ENCODE measurements at places on chromosomes 7 and 10. TPM values are rescaled to one million over a fixed set of nuclear protein-coding genes. Genes with fewer than 3 reads are reported as not detected.
A peak's percentile ranks its signal among the peaks of the same experiment; 100 is the strongest.

- H3K4me3 ChIP-seq = no peak overlapping the region
- H3K4me1 ChIP-seq = peaks cover 5% of the 10 kb centered on the region
- DNase-seq = no peak
- no peaks in the 10 kb centered on the region for H3K27me3 ChIP-seq
- no peak overlapping the region for H3K27ac ChIP-seq
Observed at GRCh38 chr7:39153113-39153512, 175.4 kb downstream of the POU6F2 start.

DNA sequence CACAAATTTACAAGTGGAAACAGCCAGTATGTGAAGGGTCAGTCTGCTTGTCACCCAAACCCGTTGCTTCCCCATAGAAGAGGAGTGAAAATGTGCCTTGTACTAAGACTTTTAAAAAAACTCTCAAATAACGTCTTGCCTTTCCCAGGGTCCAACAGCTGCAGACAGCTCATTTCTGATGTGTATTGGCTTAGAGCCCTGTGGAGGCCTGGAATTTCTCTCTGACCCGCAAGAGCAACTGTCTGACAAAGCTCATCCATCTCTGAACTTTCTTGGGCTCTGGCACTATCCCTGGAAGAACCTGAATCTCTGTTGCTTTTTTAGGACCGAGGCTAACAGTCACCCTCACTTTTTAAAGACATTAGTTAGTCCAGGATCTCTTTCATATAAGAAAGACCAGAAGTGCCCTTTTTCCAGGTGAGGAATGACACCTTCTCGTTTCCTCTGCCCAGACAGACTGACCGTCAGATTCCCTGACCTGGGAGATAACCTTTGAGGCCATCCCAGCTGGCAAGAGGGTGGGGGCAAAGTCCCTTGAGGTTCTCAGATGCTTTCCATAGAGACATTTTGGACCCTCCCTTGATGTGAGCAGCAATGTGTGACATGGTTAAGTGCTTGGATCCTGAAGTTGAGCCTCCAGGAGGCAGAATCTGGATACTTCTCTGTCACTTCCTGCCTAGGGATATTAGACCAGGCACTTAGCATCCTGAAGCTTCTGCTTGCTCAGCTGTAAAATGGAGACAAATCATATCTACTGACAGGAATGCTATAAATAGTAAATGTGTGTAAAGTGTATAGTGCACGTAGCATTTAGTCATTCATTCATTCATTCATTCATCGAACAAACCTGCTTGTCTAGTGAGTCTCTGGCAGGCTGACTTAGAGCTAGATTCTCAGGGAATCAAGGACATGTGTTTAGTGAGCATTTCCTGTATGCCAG lies 4.5 kb upstream of the NODAL start:
- no peak for DNase-seq
- no peaks in the 10 kb centered on the region for H3K36me3 ChIP-seq
- H3K27ac ChIP-seq = no peak overlapping the region
- H3K4me1 ChIP-seq = peaks cover 6% of the 10 kb centered on the region
- no peaks in the 10 kb centered on the region for H3K27me3 ChIP-seq

DNA sequence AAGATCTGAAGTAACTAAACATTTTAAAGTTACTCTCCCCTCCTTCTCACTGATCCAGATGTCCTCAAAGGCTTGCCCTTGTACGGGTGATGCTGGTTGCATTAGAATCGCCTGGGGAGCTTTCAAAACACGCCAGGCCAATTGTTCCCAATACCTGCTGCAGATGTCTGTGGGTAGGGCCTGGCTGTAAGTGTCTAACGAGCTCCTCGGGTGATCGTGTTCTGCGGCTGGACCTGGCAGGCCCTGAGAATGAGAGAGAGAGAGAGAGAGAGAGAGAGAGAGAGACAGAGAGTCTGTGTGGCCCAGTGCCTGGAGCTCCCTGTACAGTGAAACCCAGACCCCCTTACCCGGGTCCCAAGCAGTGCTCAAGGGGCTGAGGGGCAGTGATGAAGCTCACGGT lies 8.4 kb downstream of the COL13A1 start:
- no peak overlapping the region for H3K27ac ChIP-seq
- no peak for DNase-seq
- no peaks in the 10 kb centered on the region for H3K36me3 ChIP-seq
- no peaks in the 10 kb centered on the region for H3K4me1 ChIP-seq
- no peak overlapping the region for H3K4me3 ChIP-seq
- no peaks in the 10 kb centered on the region for H3K27me3 ChIP-seq

- no peaks in the 10 kb centered on the region for H3K27me3 ChIP-seq
- no peak overlapping the region for H3K4me3 ChIP-seq
- H3K36me3 ChIP-seq = no peaks in the 10 kb centered on the region
- no peak overlapping the region for H3K27ac ChIP-seq
Observed at GRCh38 chr7:20116869-20117268, 100.3 kb downstream of the MACC1 start.

DNA sequence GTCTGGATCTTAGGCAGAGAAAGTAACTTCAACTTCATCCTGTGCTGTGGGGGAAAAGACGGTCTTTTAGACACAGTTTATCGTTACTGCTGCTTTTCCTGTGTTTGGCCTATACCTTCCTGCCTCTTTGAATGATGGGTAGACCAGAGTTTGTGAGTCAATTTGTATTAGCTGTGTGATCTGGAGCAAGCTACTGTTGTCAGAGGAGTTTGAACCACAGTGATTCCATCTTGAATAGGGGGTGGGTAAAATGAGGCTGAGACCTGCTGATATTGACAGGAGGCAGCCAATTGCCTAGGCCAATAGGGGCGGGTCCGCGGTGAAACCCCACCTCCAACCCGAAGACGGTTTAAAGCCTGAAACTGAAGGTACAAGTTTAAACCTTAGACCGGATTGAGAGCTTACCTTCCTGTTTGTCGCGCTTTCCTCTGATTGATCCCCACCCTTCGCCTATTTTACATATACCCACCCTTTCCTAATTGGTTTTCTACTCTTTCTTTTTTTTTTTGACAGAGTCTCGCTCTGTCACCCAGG lies 35.8 kb upstream of the EIF4H start:
- no peaks in the 10 kb centered on the region for H3K4me1 ChIP-seq
- H3K36me3 ChIP-seq = no peaks in the 10 kb centered on the region
- DNase-seq = no peak
- no peak overlapping the region for H3K27ac ChIP-seq
- H3K4me3 ChIP-seq = no peak overlapping the region

GRCh38 chr7:131637859-131638258 lies 81.4 kb upstream of the PODXL start:
- no peaks in the 10 kb centered on the region for H3K36me3 ChIP-seq
- H3K4me1 ChIP-seq = peaks cover 10% of the 10 kb centered on the region
- no peak for DNase-seq

DNA sequence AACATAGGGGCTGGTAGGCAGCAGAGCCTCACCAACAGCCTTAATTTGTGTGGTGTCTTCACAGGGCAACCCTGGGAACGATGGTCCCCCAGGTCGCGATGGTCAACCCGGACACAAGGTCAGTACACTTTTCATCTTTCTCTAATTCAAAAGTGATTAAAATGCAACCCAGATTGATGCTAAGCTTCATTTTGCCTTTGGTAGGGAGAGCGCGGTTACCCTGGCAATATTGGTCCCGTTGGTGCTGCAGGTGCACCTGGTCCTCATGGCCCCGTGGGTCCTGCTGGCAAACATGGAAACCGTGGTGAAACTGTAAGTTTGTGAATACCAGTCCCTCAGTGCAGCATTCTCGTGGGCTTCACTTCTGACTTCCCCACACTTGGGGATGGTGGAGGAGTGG lies 30.9 kb downstream of the COL1A2 start:
- H3K36me3 ChIP-seq = no peaks in the 10 kb centered on the region
- no peak overlapping the region for H3K27ac ChIP-seq
- H3K4me3 ChIP-seq = no peak overlapping the region

GRCh38 chr10:105974803-105975456 lies 1189.6 kb downstream of the SORCS1 start:
- no peak overlapping the region for H3K27ac ChIP-seq
- H3K4me1 ChIP-seq = no peaks in the 10 kb centered on the region
- peak; percentile 46 for DNase-seq
- no peaks in the 10 kb centered on the region for H3K36me3 ChIP-seq

DNA sequence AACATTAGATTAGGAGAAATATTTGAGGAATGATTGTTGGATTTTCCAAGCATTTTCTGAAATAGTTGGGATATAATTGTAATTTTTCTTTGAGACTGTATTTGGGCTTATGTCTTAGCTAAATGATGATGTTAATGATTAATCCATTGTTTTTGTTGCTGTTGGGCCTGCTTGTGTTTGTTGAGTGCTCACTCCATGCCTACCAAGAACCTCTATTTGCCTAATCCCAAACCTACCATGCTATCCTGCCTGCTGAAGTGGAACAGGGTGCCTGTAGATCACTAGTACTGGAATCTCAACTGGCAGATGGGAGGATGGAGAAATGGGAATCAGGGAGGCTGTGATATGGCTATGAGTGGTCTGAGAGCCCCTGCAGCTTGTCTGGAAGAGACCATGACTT lies 565.5 kb downstream of the SORCS3 start:
- H3K27ac ChIP-seq = no peak overlapping the region
- H3K4me3 ChIP-seq = no peak overlapping the region
- no peaks in the 10 kb centered on the region for H3K36me3 ChIP-seq
- no peaks in the 10 kb centered on the region for H3K4me1 ChIP-seq

DNA sequence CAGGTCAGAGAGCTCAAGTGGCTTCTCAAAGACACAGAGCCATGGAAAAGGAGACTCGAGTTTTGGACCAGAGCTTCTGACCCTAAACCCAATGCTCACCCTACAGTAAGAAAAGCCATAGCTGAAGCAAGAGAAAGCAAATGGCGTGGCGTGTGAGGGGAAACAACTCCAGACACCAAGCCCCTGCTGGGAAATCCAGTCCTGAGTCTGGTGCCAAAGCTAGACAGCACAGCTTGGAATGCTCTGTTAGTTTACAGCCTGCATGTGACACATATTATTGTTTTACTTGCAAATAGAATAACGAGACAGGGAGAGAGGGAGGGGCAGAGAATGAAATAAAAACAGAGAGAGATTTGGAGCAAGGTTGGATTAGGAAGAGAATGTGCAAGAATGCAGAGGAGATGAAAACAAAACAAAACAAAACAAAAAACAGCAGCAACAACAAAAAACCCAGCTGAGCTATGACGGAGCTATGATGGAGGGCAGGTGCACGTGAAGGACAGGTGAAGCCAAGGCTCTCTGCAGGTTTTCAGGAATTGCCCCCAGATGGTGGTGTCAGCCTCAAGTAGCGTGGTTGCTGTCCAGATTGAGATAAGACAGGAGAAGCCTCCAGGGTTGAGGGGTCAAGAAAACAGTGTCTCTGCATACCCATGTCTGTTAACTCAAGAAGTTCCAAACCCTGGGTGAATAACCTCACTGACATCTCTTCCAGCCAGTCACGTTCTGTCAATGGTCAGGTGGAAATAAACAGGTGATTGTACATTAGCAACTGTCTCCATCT lies 69.7 kb upstream of the LRRC18 start:
- H3K4me1 ChIP-seq = peaks cover 31% of the 10 kb centered on the region
- H3K27me3 ChIP-seq = no peaks in the 10 kb centered on the region
- no peak overlapping the region for H3K27ac ChIP-seq
- no peak overlapping the region for H3K4me3 ChIP-seq

- no peak overlapping the region for H3K4me3 ChIP-seq
- no peak overlapping the region for H3K27ac ChIP-seq
- H3K27me3 ChIP-seq = no peaks in the 10 kb centered on the region
- no peaks in the 10 kb centered on the region for H3K4me1 ChIP-seq
- DNase-seq = no peak
Observed at GRCh38 chr7:82859106-82859850, 303.4 kb downstream of the PCLO start.

- H3K36me3 ChIP-seq = no peaks in the 10 kb centered on the region
- no peaks in the 10 kb centered on the region for H3K4me1 ChIP-seq
- DNase-seq = no peak
- H3K27ac ChIP-seq = no peak overlapping the region
- no peak overlapping the region for H3K4me3 ChIP-seq
Observed at GRCh38 chr7:131835141-131835540, 278.7 kb upstream of the PODXL start.

GRCh38 chr7:82699773-82700186 lies 256.2 kb upstream of the CACNA2D1 start:
- H3K36me3 ChIP-seq = no peaks in the 10 kb centered on the region
- no peak overlapping the region for H3K4me3 ChIP-seq
- DNase-seq = no peak
- H3K27ac ChIP-seq = no peak overlapping the region

- H3K27ac ChIP-seq = no peak overlapping the region
- H3K4me1 ChIP-seq = no peaks in the 10 kb centered on the region
- no peaks in the 10 kb centered on the region for H3K36me3 ChIP-seq
- no peak for DNase-seq
- no peak overlapping the region for H3K4me3 ChIP-seq
- no peaks in the 10 kb centered on the region for H3K27me3 ChIP-seq
Observed at GRCh38 chr10:10056961-10057360, 960.7 kb upstream of the CELF2 start.

DNA sequence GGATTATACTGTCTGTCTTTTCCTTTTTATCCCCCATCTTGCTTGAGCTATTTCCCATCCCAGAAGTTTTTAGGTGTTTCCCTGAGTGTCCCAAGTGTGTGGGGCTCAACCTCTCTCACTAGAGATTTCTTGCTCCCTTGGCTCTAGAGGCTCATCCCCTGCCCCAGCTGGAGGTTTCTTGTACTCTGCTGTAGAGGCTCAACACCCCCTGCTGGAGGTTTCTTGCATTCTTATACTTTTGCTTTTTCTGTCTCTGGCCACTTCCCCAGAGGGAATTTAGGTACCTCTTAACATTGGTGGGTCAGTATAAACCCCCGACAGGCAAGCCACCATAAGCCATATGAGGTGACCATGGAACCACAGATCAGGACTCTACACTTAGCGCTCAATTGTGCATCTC lies 114.2 kb upstream of the FAM3C start:
- no peak overlapping the region for H3K27ac ChIP-seq
- H3K4me3 ChIP-seq = no peak overlapping the region
- no peaks in the 10 kb centered on the region for H3K4me1 ChIP-seq
- DNase-seq = no peak
- H3K36me3 ChIP-seq = no peaks in the 10 kb centered on the region
- H3K27me3 ChIP-seq = no peaks in the 10 kb centered on the region

DNA sequence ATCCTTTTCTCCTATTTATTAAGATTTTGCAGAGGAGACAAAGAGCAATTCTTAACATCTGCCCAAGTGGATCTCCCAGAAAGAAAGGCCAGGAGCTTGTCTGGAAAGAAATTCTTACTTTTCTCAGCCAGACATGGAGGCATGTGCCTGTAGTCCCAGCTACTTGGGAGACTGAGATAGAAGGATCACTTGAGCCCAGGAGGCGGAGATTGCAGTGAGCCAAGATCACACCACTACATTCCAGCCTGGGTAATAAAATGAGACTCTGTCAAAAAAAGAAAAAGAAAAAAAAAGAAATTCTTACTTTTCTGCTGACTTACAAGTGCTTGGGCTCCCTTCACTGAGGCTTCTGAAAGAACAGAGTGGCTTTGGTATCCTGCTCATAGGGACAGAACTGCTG lies 2.4 kb upstream of the CYP3A43 start:
- no peak for DNase-seq
- H3K27ac ChIP-seq = no peak overlapping the region
- H3K27me3 ChIP-seq = no peaks in the 10 kb centered on the region
- no peak overlapping the region for H3K4me3 ChIP-seq
- H3K4me1 ChIP-seq = no peaks in the 10 kb centered on the region

The CTAGE8 gene
- 13.7 TPM for total RNA-seq

The IFIT1B gene
- total RNA-seq = not detected

The OR2A1 gene
- total RNA-seq = not detected

The VWC2 gene
- total RNA-seq = 0.19 TPM

The DLD gene
- total RNA-seq = 57.3 TPM

The CTTNBP2 gene
- total RNA-seq = 3.4 TPM

The GPR15LG gene
- not detected for total RNA-seq

The AGAP5 gene
- 20.3 TPM for total RNA-seq

The ADGRA1 gene
- 1.4 TPM for total RNA-seq
